ENCODE measurements at places on chromosomes 12 and 14.

DNA sequence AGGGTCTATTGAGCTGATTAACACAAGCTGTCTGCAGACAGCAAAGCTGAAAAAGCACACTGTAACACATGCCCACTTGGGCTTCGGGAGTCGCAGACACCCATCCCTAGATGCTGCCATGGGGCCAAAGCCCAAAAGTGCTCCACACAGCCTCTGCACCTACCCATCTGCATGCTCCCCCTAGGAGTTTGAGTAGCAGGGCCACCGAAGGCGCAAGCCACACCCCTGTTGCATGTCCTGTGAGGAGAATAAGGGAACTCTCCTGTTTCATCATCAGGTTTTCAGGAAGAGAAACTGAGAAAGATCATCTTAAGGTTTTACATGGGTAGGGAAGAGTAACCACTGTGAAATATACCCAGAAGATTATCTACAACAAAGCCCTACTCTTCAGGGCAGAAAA lies 5.6 kb upstream of the ST8SIA1 start:
- no peak for DNase-seq

GRCh38 chr14:98956661-98957060 lies 315.3 kb downstream of the BCL11B start:
- no peak for DNase-seq

GRCh38 chr12:71942703-71943102 lies 4.1 kb downstream of the TPH2 start:
- DNase-seq: no peak

DNA sequence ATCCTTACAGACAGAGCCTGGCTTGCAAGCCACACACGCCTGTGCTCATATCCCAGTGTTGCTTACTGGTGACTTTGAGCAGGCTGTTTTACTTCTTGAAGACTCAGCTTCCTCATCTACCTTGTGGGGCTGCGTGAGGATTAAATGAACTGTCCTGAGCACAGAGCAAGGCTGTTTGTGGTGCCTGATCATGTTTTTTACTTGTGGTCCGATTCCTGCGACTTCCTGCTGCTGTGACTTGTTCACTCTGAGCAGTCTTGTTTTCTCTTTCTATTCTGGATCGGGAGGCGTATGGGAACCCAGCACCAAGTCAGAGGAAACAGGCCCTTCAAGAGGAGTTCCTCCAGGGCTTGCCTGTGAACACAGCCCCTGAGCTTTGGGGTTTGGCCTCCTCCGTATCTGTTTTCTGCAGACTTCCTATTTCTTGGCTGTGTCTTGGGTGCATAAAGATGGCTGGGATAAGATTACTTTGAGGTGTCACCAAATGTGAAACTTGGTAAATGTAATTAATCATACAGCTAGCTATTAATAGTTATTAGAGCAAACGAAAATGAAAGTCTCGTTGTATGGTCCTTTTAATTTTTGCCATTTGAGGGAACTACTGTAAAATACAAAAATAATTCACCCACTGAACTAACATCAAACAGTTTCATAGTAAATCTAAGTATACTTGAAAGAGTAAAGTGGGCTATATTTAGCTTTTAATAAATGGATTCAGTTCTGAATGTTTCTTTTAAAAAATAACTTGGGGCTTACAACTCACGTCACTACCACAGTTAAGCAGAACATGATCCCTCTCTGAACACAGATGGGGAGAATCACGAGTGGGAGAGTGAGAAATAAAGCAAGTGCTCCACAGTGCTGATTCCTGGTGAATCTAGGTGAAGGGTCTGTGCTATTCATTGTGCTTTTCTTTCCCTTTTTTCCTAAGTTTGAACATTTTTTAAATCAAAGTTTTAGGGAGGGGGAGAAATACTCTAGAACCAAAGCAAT lies 251.5 kb downstream of the FOXN3 start:
- DNase-seq: no peak

DNA sequence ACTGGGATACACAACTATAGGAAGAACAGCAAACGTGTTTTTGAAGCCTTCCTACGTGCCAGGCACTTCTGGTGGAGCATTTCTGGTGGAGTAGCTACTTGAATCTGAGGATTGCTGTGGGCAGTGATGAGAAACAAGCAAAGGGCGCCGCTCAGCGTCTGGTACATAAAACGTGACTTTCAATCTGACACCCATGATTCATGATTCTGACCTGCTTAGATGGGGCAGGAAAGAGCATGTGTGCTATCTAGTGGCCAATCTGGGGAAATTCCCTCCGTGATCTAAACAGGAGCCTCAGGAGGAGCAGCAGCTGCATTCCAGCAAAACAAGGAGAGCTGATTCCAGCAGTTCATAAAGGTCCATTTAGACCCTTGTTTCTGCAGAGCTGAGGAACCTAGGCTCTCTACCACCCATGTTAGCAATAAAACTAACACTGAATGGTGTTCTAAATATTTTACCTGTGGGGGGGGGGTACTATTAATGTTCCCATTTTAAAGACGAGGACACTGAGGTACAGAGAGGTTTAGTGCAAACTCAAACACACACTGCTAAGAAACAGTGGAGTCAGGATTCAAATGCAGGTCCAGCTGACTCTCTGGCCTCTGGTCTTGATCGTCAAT lies 37.8 kb downstream of the PAH start:
- DNase-seq: no peak

GRCh38 chr12:11973396-11973795 lies 97.3 kb upstream of the BCL2L14 start:
- DNase-seq: no peak

GRCh38 chr12:6078398-6079096 lies 45.9 kb downstream of the VWF start:
- DNase-seq: no peak

- DNase-seq: no peak
Observed at GRCh38 chr12:53695152-53696145, 19.6 kb upstream of the ATP5MC2 start.

DNA sequence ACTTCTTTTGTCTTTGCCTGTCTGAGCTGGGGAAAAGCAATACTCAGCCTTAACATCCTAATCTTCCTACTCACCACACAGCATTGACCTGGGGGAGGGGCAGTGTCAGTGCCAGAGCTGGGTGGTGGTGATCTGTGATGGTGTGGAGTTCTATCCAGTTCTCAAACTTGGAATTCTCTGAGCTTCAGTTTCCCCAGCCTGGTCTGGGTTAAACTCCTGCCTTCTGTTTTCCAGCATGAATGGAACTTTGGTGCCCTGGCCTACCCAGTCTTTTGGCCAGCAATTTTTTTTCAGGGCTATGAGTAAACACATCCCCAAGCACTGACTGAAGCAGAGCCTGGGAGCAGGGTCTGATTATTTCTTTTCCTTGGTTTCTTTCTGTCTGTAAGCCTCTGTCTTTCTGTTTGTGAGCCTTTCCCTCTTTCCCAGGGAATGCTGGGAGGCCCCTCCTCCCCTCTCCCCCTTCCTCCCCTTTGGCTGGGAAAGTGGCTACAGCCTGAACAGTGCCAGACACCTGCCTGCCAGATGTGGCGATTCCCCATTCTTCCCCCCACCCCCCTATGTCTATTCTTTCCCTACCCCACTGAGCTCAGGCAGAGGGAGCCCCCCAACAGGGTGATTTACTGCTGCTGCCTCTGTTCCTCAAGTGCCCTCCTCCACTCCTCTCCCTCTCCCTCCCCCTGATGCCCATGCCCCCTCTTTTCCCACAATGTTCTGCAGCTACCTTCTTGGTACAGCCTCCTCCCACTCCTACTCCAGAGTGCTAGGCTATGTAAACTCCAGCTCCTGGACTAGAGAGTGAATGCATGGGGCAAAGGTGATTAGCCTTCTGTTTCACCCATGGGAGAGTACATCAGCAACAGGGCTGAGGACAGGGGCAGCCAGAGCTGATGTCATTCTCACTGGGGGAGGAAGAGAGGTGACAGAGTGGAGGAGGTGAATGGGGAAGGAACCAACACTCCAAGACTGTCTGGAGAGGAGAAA lies 11.1 kb downstream of the GPR84 start:
- no peak for DNase-seq

- no peak for DNase-seq
Observed at GRCh38 chr12:118060301-118061010, 523 bp downstream of the WSB2 start.

- DNase-seq: no peak
Observed at GRCh38 chr14:58861586-58861985, 223.8 kb downstream of the DACT1 start.

DNA sequence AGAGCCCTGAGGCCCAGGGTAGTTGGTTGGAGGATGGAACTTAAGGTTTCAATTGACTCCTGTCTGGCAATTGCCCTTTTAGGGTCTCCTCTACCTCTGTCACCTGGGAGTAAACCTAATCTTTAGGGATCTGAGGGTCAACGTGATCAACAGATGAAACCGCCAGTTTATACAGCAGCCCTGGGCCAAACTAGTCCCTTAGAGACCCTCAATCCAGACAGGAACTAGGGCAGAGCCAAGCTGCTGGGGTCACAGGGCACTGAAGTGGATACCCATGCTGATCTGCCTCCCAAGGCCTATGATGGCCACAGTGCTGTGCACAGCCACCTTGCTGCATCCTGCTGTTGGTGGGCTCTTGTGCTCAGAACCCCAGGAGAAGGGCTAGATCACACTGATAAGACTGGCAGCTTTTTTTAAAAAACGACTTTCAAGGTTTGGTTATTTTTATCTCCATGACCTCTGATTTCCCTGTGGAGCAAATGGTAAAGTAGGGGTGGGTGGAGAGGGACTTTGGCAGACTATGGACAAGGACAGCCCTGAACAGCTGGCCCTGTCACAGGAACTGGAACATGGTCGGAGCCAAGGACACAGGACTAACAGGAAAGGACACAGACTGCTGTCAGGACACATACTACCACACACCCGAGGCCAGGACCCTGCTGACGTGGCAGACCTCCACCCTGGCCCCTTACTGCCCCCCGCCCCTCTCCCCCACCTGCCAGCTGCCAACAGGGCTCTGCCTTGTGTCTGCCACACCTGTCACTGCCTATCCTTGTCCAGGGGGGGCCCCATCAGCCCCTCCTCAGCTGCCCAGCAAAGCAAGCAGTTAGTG lies 474 bp downstream of the FITM1 start:
- no peak for DNase-seq

GRCh38 chr14:61563162-61563511 lies 132.2 kb upstream of the HIF1A start:
- no peak for DNase-seq

DNA sequence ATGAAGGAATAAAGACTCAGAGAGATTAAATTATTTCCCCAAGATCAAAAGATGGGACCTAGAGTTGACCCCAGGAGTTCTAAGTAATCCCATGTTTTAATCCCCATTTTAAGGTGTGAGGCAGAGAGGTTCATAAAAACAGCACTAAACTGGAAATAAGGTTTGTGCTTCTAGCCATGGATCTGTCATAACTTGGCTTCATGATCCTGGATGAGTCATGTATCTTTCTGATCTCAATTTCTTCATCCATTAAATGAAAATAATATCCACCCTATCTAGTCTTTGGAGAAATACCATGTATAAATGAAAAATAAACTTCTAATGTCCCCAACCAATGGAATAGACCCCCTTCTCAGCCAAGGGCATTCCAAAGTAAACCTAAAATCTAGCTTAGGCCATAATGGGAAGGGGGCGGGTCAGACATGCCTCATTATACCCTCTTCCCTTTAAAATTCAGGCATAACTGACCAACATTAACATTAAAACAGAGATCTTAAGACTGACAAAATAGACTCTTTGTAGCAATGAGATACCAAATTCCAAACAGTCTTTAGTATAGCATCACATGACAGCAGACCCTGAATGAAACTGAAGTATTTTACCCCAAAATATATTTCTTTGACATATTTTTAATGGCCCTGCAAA lies 47.8 kb downstream of the SLC41A2 start:
- DNase-seq: no peak

- no peak for DNase-seq
Observed at GRCh38 chr14:69490219-69490918, 5.8 kb downstream of the PLEKHD1 start.

GRCh38 chr14:27566843-27567382 lies 969.1 kb upstream of the NOVA1 start:
- DNase-seq: no peak

DNA sequence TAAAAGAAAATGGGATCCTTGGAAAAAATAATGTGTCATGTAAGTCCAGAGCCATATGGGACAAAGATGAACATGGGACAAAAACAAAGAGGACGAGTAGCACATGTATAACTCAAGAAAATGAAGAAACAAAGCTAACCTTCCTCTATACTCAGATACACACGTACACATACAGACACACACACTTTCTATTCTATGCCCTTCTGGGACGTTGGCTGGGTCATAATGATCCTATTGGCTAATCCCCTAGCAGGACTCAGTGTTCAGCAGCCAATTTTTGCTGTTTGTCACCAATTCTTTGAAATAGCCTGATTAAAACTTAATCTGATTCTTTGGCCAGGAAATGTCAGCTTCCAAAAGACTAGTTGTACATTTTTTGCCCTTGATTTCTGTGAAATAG lies 189.4 kb upstream of the FOXG1 start:
- no peak for DNase-seq

Measured in stimulated activated CD4-positive, alpha-beta T cell treated with anti-CD3 and anti-CD28 coated beads, TNF-alpha, amount 100 ng/mL, for 1 hour (primary cell).